Activated CD4-positive, alpha-beta T cell treated with anti-CD3 and anti-CD28 coated beads, Interleukin-2, amount 10 ng/mL, durations not matched to agents 7 days and 5 days (primary cell): ENCODE measurements at places on chromosomes 7 and 10. TPM values are rescaled to one million over a fixed set of nuclear protein-coding genes. Genes with fewer than 3 reads are reported as not detected.

C10orf53 gene
- not detected for total RNA-seq

SERPINE1 gene
- total RNA-seq: 0.27 TPM

MOGAT3 gene
- total RNA-seq: not detected

FAM25A gene
- total RNA-seq: not detected

LRRC61 gene
- 14.9 TPM for total RNA-seq

CLDN3 gene
- not detected for total RNA-seq

PRRT4 gene
- total RNA-seq: 0.25 TPM

DEPP1 gene
- 0.33 TPM for total RNA-seq

CPEB3 gene
- total RNA-seq: 2.6 TPM

CHST3 gene
- 0.02 TPM for total RNA-seq

TLX1 gene
- total RNA-seq: not detected

JCAD gene
- total RNA-seq: 0.12 TPM

STYXL1 gene
- 40.3 TPM for total RNA-seq

ABCB4 gene
- not detected for total RNA-seq

TRIL gene
- not detected for total RNA-seq

PDE1C gene
- not detected for total RNA-seq

EBF3 gene
- not detected for total RNA-seq

IFIT3 gene
- total RNA-seq: 51.1 TPM

SLC18A3 gene
- not detected for total RNA-seq

OR2A5 gene
- total RNA-seq: not detected

EMX2 gene
- not detected for total RNA-seq

ADGRA1 gene
- not detected for total RNA-seq

TFAM gene
- total RNA-seq: 61.3 TPM

BTAF1 gene
- 47.3 TPM for total RNA-seq

EVX1 gene
- not detected for total RNA-seq

PLAC9 gene
- not detected for total RNA-seq

SP8 gene
- not detected for total RNA-seq

CPN1 gene
- total RNA-seq: not detected

SORCS3 gene
- not detected for total RNA-seq

FAM237B gene
- not detected for total RNA-seq

LLCFC1 gene
- total RNA-seq: not detected

SLC26A3 gene
- total RNA-seq: not detected

ZC3HAV1L gene
- 14.9 TPM for total RNA-seq

RBP4 gene
- total RNA-seq: not detected

LGI1 gene
- not detected for total RNA-seq

GPR15LG gene
- total RNA-seq: not detected

COL1A2 gene
- 0.06 TPM for total RNA-seq

ZNF680 gene
- 10.2 TPM for total RNA-seq

REEP3 gene
- total RNA-seq: 27.8 TPM

ZNF804B gene
- not detected for total RNA-seq

UTF1 gene
- not detected for total RNA-seq

DMBT1 gene
- not detected for total RNA-seq

ASZ1 gene
- total RNA-seq: not detected

MEIG1 gene
- 0.71 TPM for total RNA-seq

NFE2L3 gene
- total RNA-seq: 12.0 TPM

PLAU gene
- total RNA-seq: 0.96 TPM

MUC12 gene
- total RNA-seq: not detected

SEMA3E gene
- total RNA-seq: not detected

PROSER2 gene
- 0.31 TPM for total RNA-seq

ATOH7 gene
- not detected for total RNA-seq

H2BK1 gene
- not detected for total RNA-seq

PGAM2 gene
- total RNA-seq: not detected
